M059J (cell line): ENCODE measurements at places on chromosomes 1 and 21. TPM values are rescaled to one million over a fixed set of nuclear protein-coding genes. Genes with fewer than 3 reads are reported as not detected.

ZNF697 gene
- 2.2 and 5.2 TPM in 2 replicates for total RNA-seq

OR2T35 gene
- not detected in 2 replicates for total RNA-seq

NME7 gene
- total RNA-seq: 93.6 and 104 TPM in 2 replicates

PTPRF gene
- total RNA-seq: 17.0 and 31.1 TPM in 2 replicates

SPTA1 gene
- 0.02 and 0.30 TPM in 2 replicates for total RNA-seq
